ENCODE measurements at places on chromosomes 7 and 10.

DNA sequence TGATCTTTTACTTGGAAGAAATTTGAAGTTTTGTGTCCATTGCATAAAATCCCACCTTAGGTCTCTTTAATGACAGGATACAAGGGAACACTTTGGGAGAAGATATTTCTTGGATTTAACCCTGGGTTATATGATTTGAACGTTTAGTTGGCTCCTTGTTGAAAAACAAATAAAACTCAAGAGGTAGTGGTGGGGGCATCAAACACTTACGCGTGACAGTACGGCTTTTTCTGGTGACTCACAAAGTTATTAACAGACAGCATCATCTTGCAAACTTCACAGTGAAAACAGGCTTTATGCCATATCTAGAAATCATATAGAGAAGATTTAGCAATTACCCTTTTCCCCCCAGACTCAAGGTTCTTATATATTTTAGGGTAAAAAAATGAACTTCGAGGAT, 699 bp downstream of the NRAP start:
- no peak for DNase-seq

- no peak for DNase-seq
Measured at GRCh38 chr10:128398118-128398517, 271.9 kb upstream of the MKI67 start.

DNA sequence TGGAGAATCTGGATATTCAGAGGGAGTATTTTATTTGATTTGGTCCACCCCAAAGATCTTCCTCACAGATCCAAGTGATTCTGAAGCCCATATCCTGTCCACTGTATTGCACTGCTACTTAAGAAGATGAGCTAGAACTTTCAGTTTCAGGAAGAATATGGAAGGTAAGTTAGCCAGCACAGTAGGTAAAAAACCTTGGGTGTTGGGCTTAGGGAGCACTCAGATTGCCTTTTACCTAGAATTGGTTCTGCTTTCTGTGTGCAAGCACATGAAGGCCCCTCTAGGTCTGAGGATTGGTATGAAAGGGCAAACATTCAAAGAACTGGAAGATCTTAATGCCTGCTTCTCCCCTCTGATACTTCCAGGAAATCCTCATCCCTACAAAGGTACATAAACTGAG, 146.7 kb upstream of the COL1A2 start:
- DNase-seq, result no peak

DNA sequence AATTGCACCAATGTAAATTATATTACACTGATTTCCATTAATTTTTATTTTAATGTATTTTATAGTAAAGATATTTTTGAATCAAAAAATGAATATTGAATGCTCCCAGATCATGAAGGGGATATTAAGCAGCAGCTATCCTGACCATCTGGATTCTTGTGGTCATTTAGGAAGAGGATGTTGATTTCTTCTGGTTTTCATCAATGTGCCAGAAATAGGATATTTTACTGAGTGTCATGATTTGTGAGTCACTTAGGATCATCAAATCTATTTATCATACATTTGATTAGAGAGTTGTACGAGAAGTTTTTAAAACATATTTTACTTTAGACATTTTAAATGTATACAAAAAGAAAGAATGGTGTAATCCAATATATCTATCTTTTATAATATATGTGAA, 366.3 kb upstream of the CHRM2 start:
- DNase-seq, result no peak

DNA sequence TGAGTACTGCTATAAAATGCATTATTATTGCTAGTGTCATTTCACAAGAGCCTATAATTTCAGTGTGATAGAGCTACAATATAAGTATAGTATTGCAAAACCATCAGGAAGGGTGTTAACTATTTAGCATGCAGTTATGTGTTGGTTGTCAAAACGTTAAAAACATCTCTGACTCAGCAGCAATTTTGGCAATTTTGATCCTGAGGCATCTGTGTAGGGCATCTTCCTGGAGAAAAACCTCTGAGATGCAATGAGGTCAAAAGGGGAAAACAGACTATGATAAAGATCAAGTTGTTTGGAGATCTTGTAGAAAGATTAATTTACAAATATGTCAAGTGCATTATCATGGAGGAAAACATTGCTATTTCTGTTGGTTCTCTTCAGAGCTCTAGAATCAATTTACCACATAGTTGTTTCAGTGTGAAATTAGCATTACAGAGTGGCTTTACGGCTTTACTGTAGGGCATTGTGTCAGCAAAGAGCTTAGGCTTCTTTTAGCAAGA, 5.3 kb downstream of the CFTR start:
- DNase-seq, result no peak

GRCh38 chr10:31770307-31770902, 158.2 kb downstream of the ARHGAP12 start:
- DNase-seq, result peak; percentile 59

DNA sequence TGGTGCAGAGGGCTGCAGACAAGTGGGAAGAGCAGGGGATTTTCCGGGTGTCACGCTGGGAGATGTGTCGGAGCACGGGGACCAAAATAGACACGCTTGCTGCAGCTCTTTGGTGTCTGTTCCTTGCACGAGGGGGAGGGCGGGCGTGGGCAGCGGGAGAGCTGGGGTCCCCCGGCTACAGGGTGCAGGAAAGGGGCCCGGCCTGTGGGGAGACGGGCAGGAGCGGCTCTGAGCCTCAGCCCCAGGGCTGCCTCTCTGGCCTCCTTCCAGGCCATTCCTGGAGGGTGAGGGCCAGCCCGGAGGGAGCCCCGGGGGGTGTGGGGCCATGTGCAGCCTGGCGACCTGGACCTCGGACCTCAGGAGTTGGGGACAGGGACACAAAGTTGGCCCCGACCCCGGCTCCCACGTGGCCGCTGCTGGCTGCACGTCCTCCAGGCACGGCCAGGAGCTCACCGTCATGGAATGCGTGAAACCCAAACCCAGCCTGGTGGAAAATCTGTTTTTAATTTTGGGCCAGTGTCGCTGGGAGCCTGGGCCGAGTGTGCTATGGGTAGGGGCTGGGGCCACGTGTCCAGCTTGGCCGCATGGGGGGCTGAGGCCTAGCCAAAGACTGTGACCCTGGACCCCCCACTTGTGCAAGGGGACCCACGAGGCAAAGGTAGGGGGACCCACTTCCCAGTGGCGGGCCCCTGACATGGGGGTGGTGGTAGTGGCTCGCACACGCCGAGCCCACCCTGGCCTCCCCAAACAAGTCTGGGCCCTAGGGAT, 6.6 kb downstream of the TTYH3 start:
- DNase-seq, result no peak

DNA sequence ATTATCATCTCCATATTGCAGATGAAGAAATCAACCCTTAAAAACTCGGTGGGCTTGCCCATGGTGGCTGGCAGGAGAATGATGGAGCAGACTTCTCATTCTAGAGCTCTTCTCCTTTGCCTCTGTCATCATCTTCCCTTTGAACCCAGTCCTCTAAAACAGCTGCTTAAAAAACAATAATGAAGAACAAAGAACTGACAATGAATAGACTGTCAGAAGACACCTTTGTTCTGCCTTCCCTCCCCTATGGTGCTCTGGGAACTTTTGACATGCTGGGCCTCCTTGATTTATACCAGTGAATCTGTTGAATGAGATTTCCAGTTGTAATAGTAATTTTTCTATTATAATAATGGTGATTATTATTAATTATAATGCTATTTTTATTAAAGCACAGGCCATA, 103.0 kb downstream of the SORCS3 start:
- no peak for DNase-seq

DNA sequence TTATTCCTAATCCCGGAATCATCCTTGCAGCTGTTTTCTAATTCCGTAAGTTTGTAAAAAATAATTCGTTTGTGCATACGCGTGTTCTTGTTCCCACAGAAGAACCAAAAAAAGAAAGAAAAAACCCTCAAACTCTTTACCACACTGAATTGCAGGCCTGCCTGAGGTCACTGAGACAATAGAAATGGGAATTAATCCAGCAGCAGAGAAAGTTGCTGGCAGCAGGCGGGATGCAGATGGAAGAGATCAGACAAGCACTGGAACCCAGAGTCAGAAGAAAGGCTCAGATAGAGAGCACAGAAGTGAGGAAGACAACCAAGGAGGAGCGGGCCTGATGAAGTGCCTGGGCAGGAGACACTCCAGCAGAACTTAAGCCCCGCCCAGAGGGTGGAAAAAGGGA, 141.5 kb upstream of the VWC2 start:
- no peak for DNase-seq

DNA sequence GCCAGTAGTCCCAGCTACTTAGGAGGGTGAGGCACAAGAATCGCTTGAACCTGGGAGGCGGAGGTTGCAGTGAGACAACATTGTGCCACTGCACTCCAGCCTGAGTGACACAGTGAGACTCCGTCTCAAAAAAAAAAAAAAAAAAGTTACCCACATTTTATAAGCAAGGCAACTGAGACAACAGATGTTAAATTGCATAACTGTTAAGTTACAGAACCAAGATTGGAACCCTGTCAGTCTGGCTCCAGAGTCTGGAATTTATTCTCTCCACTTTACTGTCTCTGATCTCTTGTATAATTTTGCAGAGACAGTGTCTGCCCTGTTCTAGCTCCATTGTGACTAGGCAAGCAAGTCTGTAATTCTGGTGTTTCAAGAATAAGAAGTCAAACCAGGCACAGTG, 6.2 kb upstream of the ITGB1 start:
- DNase-seq, result no peak

GRCh38 chr7:135620980-135621850, 41.1 kb upstream of the STMP1 start:
- no peak for DNase-seq
